Fibroblast of mammary gland (primary cell): ENCODE measurements at places on chromosomes 13 and 19.

GRCh38 chr19:5054551-5055456 lies 85.9 kb downstream of the KDM4B start:
- DNase-seq: no peak

DNA sequence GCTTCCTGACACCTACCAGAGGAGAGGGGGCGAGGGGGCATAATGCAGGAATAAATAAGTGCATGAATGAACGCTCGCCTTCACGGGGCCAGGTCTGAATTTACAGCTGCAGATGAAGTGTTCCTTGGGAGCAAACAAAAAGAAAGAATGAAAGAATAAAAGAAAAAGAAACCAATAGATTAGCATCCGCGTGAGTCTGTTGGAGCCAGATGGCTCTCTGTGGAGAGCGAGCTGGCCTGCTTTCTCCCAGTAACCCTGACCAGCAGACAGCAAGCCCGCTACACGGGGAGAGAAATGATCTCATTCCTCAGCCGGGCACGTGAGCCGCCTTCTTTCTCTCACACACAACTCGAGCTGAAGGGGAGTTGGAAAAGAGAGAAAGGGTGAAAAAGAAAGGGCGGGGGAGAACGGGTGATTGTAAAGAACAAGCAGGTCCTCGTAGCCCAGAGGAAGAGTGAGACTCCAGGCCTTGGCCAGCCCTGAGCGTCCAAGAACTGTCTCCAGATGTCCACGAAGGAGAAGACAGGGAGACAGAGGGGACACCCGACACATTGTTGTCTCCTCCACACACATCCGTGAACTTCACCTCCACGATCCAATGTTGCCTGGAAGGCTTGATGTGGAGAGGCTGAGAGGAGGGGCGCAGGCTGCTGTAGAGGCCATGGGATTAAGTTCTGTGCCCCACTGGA lies 81.4 kb downstream of the RNASEH2B start:
- DNase-seq: peak; percentile 73

- DNase-seq: no peak
Observed at GRCh38 chr19:49632576-49632975, 7.4 kb downstream of the RRAS start.

DNA sequence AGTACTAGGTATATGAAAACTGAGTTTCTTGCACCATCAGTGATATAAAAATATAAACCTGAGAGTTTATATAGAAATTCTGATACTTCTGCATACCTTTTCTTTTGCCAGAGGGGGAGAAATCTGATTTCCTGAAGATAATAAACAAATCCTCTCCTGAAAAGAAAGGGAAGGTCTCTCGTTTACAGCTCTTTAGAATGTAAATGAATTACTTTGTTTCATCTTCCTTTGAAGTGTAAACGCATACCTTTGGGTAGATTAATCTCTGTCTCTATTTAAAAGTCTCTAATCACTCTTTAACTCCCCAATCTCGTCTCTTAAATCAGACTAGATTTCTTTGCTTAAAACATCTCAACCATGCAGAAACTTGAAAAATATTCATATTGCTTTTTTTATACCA lies 1092.9 kb downstream of the SLITRK5 start:
- no peak for DNase-seq

DNA sequence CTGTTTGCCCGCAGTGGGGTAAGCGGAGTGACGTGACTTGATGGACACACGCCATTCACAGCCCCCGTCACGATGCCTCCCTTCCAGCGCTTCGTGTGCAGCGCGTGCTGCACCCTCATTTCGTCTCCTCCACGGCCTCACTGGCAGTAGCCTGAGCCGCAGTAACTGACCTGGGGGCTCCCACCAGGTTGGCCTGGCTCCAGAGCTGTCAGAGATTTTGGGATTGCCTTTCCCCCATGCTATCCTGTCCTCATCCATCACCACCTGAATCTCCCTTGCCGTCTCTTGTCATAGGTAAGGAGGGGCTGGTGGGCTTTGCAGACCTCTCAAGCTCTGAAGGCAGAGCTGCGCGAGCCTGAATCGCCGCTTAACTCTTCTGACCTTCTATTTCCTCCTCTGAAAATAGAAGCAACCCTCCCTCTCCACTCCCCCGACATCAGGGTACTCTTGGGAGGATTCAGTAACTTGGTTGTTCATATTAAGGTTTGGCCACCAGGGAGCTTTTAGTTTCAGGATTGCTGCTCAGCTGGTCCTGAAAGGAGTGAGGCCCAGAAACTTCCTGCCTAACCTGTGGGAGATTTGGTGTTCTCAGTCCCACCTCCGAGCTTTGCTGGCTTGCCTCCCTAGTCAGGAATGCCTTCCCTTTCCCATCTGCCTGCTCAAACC lies 27.9 kb downstream of the SIGLEC5 start:
- DNase-seq: no peak

DNA sequence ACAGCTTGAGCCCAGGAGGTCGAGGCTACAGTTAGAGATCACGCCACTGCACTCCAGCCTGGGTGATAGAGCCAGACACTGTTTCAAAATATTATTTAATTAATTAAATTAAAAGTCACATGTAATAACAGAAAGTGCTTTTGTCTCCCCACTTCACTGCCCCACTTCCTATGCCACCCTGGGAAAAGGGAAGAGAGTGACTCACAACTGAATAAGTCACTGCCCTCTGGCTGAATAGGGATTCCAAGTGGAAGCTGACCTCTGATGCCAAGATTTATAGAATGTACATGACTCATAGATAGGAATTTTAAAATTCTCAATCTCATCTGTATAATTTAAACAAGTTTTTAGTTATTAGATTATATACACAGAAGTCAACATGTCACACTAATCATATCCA lies 22.2 kb upstream of the ERVV-1 start:
- DNase-seq: peak; percentile 54

DNA sequence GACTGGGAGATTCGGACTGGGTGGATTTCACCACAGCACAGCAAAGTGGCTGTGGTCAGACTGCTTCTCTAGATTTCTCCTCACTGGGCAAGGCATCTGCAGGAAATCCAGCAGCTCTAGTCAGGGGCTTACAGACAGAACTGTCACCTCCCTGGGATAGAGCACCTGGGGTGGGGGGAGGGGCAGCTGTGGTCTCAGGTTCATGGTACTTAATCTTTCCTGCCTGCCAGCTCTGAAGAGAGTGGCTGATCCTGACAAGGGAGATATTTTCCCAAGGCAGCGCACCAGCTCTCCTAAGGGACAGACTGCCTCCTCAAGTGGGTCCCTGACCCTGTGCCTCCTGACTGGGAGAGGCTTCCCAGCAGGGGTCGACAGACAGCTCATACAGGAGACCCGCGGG lies 212.8 kb upstream of the KLF12 start:
- no peak for DNase-seq

- DNase-seq: no peak
Observed at GRCh38 chr13:36313047-36313969, 15.7 kb upstream of the CCDC169 start.

DNA sequence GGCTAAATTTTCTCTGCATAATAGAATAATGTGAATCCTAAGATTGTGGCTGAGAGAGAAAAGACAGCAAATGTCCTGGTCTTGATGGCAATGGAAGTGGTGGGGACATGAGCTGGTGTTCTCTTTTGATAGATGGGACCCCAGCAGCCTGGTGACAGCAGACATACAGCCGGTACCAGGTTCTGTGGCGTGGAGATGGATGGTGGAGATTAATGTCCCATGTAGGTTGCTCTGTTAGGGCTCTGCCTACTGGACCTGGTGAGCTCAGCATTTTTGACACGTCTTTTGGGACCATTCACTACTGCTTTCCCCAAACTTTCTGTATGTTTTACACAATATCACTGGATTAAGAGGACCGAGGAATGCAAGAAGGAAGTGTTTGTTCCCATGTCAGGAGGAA lies 8.2 kb upstream of the SIGLEC14 start:
- no peak for DNase-seq

DNA sequence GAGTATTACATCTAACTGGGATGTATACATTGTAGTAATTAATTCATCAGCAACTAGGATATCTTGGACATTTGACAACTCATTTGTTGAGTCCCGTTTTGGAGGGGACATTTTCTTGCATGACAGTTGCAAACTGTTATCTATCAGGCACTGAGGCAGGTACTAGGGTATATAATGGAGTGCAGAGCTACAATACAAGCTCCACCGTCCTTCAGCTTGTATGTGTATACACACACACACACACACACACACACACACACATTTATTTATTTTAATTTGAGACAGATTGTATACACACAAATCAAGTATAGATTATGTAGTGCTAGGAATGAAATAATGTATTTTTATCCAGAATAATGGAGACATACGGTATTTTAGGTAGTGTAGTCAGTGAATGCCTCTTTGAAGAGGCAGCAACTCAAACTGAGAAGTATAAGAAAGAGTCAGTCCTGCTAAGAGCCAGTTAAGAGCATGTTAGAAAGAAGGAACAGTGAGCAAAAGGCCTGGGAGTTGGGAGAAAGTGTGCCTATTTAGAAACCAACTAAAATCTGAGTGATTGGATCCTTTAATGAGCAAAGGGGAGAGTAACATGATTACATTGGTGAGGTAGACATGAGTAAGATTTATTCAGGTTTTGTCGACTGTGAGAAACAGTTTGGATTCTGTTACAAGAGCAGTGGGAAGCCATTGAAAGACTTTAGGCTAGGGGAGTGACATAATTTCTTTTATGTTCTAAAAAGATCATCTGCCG lies 74.5 kb downstream of the NBEA start:
- no peak for DNase-seq

DNA sequence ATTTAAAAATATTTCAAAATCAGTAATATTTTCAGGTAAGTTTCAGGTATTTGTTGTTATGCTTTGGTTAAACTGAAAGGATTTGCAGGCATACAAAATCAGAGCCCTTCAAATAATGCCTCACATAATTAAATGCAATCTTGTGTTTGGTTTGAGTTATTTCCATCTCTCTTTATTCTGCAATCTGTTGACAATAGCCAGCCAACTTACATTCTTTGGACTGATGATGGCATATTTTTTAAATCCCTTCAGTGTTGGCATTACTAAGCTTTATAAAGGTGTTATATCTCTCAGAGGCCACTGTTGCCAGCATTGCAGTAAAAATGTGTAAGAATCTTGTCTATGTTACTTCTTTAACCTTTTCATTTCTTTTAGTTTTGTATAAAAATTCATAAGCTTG lies 257.2 kb upstream of the RFC3 start:
- DNase-seq: no peak

DNA sequence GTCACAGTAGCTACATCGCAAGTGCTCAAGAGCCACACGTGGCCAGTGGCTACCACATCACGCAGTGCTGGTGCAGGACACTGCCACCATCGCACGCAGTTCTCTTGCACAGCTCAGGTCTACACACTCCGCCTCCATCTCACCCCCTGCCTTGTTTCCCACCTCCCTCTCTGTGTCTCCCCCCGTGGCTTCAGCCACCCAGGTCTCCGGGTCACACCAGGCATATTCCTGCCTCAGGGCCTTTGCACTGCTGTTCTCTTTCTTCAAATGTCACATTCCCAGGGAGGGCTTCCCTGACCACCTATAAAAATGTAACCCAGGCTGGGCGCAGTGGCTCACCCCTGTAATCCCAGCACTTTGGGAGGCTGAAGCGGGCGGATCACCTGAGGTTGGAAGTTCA lies 10.6 kb downstream of the CCDC8 start:
- no peak for DNase-seq

DNA sequence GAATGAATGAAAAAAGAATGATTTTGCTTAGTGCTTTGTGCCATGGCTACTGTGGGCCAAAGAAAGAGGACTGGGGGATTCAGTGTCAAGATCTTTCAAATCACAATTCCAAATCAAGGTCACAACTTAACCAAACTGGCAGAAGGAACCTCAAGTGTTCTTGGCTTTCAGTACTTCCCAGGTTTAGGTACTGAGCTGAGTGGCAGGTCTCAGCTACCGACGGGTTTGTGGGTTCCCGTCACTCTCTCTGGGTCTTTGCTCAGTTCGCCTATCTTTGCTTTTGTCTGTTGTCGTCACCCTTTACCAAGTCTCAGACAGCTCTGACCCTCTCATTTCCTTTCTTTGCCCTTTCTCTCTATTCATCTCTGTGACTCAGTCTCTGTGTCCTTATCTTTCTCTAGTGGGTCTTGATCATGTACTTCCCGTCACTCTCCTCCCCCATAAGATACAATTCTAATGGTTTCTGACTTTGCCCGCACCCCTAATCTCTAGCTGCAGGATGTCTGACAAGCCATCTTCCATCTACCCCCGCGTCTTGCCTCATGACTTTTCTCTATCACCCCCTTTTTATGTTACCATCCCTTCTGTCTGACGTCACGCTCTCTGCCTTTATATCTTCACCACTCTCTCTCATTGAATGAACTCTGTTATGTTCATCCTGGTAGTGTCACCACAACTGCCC lies 33.3 kb upstream of the LRRC4B start:
- no peak for DNase-seq

- DNase-seq: peak; percentile 53
Observed at GRCh38 chr19:5718037-5718578, 1.8 kb downstream of the LONP1 start.

DNA sequence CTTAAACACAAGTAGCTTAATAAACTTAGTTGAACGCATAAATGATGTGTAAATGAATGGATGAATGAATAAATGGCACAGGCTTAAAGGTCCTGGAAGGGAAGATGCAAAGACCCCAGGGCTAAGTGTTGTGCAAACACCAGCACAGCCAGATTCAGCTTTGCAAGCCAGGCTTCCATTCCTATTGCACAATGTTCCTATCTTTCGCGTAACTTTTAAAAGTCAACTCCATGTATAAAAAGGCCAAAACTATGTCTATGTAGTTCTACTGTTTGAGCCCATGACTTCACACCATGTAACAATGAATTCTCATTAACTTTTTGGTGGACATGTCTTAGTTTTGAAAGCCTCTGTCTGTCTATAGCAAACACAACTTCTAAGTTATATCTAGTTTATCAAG lies 226.0 kb downstream of the NALCN start:
- DNase-seq: peak; percentile 5

- peak; percentile 60 for DNase-seq
Observed at GRCh38 chr19:35090506-35091214, 25.0 kb upstream of the FXYD3 start.

DNA sequence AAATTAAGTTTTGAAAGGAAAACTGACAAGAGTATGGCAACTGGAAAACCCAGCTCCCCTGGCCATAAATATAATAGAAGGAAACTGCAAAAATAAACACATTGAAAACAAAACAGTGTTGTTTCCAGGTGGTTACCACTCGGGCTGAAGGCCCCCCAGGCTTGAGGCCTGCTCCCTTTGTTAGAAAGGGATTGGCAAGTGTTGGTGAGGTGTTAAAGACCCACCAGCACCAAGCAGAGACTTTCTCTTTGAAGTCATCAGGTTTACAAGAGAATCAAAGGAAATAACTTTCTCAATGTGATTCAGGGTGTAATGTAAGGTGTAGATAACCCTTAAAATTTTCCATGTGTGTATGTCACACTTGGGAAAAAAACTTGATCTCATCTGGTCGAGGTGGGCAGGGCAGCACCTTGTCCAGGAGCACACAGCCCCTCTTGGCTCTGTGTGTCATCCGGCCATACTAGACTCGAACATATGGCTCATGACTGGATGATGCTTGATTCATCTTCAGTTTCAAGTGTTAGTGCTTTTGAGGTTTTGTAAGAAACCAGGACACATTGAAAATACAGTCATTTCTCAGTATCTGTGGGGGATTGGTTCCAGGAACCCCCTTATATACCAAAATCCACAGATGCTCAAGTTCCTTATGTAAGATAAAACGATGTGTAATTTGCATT lies 7.8 kb downstream of the ACTN4 start:
- peak; percentile 51 for DNase-seq
